ENCODE measurements at places on chromosomes 7 and 10.

- no peak for DNase-seq
Measured at GRCh38 chr7:96041171-96041570, 268.8 kb downstream of the DYNC1I1 start.

- no peak for DNase-seq
Measured at GRCh38 chr10:60564475-60564874, 174.8 kb upstream of the ANK3 start.

DNA sequence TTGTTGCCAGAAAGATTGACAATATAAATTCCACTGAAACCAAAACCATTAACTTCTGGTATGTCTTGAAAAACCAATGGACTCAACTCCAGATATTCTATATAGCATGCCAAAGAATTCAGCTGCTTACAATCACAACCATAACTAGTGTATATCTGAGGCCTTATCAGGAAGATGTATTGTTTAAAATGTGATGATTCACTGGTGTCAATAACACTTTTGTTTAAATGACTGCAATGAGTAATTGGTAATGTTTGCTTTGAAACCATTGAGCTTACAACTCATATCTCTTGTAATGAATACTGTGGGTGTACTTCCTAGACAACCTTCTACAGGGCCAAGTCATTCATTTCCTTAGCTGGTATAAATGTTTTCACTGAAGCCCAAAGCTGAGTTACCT is 727.9 kb upstream of the KCND2 start:
- DNase-seq, result no peak

DNA sequence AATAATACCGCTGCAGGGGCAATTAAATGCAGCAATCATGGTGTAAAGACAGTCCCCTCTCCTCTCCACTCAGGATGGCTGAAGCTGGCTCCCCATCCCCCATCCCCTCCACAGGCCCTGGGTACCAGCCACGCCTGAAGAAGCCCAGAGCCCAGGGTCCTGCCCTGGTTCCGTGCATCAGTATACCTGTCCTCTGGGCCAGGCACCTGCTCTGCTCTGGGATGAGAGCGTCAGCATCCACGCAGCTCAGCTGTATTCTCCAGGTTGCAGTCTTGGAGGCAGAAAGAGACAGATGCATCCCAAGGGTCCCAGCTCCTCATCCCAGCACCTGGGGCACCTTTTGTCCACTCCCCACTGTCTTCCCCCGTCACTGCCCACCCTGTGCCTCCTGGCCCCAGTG is 233.8 kb downstream of the TCERG1L start:
- no peak for DNase-seq

DNA sequence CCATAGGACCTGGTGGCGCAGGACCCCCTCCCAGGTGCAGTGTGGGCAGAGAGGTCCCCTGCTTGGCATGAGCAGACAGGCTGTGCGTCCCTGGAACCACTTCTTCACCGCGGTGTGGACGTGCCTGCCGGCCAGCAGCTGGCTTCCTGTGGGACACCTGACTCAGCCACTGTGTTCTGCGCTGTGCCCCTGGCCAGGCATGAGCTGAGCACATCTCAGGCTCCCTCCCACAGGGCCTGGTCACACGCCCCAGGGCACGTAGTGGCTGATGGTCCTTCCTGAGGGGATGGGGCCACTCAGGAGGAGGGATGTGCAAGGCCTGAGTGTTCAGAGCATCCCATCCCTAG is 3.5 kb upstream of the DEPP1 start:
- DNase-seq, result no peak

GRCh38 chr7:131011976-131012375 is 278.0 kb upstream of the KLF14 start:
- DNase-seq, result no peak

- no peak for DNase-seq
Measured at GRCh38 chr7:20796500-20796899, 9.8 kb upstream of the SP8 start.

Measured in substantia nigra (tissue), 51 donors.